ELF-1 (cell line): ENCODE measurements at places on chromosomes 6 and 20.
A peak's percentile ranks its signal among the peaks of the same experiment; 100 is the strongest.

DNA sequence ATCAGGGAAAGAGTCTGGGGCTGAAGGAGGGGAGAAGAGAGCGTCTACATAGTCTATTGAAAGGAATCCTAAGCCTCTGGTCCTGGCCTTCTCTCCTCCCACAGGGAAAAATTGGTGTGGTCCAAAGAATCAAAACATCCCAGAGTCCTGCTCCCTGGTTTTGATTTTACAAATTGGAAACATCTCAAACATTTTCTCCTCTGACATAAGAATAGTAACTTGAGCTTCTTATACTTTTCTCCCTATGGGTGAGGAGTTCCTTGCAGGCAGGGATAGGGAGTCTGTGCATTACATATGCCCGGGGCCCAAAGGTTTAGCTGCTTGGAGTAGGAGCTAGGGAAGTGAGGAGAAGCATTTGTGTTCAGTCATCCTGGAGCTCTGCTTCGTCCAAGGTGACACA lies 120.0 kb upstream of the GGTLC1 start:
- DNase-seq = no peak

GRCh38 chr6:56314683-56315523 lies 67.5 kb upstream of the COL21A1 start:
- peak; percentile 45 for DNase-seq

DNA sequence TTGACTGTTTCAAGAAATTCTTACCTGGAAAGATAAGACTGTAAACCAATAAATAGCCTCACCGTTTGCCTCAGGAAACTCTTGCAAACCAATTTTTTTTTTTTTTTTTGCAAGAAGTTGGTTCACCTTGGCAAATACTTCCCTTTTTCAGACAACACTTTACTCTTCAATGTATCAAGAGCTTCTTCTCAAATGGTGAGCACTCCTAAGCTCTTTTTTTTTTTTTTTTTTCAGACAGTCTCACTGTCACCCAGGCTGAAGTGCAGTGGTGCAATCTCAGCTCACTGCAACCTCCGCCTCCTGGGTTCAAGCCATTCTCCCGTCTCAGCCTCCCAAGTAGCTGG lies 22.7 kb upstream of the SNTA1 start:
- DNase-seq = no peak

- DNase-seq = no peak
These were observed 655 bp upstream of the NDUFAF4 start for GRCh38 chr6:96898241-96898851.

DNA sequence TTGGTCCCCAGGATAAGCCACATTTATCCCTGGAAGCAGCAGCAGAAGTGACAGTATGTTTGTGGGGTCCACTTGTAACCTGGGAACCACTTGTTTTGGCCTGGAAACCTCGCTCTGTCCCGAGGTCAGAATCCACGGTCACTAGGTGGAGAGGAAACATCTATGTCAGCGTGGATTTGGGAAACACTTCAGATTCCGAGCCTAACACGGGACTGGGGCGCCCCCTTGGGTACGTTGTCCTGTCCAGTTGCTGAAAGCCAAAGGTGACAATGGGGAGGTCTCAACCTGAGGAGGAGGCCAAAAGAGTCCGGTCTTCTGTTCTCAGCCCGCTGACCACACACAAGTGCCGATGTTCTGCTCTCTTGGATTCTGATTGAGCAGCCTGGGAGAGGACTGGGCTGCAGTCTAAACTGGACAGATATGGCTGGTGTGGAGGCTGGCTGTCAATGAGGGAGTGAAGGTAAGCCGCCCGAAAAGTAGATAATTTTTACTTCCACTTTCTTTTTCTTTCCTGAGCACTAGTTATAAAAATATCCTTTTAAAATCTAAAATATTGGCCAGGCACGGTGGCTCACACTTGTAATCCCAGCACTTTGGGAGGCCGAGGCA lies 4.9 kb upstream of the ZFP57 start:
- peak; percentile 34 for DNase-seq

- no peak for DNase-seq
These were observed 226.7 kb upstream of the PRDM1 start for GRCh38 chr6:105859457-105859856.

GRCh38 chr6:149357726-149358538 lies 40.4 kb downstream of the TAB2 start:
- DNase-seq = no peak

GRCh38 chr20:31820228-31820627 lies 1.1 kb downstream of the MYLK2 start:
- no peak for DNase-seq

GRCh38 chr6:499617-500016 lies 108.1 kb downstream of the IRF4 start:
- DNase-seq = no peak

DNA sequence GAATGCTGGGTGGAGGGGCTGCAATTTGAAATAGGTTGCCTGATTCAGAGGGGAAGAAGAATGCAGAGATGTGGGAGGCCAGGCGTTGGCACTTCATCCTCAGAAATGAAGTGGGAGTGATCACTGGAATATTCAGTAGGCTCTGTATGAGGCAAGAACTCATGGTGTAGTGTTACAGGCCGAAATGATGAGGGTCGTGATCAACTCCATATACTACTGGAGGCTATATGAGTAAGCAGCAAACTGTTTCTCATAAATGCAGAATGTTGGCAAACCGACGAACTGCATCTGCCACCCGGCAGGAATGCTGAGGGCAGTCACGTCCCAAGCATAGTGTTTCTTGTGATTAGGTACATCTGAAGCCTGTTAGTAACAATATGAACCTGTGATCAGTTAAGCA lies 12.7 kb downstream of the KCNS1 start:
- no peak for DNase-seq

- no peak for DNase-seq
These were observed 207.2 kb upstream of the KCNQ5 start for GRCh38 chr6:72414657-72415056.

DNA sequence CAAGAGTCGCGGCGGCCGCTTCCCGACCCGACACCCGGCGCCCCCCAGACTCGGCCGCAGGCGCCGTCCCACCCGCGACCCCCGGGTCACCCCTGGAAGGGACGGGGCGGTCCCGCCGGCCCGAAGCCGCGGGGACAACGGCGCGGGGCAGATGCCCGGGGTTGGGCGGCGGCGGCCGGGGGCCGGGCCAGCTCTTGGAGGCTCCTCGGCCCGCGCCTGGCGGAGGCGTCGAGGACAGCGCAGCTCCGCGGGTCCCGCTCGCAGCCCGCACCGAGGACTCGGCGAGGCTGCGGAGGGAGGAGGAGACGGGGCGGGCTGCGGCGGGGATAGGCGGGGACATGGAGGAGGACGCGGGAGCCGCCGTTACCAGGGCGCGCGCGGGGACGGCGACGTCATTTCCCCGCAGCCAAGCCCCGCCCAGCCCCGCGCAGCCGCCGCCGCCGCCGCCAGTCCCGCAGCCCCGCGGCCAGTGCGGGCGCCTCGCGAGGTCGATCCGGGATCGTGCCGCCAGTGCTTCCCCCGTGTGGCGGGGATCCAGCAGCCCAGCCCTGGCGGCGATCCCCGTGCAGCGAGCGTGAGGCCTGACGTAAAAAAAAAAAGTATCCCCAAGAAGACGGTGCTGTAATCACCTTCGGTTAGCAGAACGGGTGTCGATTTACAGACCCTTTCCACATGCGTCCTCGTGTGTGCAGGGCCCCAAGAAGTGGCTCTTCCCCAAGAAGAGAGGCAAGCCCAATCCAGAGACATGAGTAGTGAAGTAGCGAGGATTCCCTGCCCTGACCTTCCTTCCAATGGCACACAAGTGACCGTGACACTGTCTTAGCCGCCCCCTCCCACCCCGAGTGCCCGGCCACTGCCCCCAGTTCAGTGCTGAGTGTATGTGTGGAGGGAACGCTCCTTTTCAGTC lies at the start of gene FAM184A:
Gene FAM184A, minus strand, starts transcription at position 289 of the 907 bp plus-strand sequence. CDS start 365 bp downstream, outside the sequence.
- DNase-seq = peak; percentile 70

GRCh38 chr6:22204153-22204552 lies 92.7 kb downstream of the PRL start:
- DNase-seq = no peak

DNA sequence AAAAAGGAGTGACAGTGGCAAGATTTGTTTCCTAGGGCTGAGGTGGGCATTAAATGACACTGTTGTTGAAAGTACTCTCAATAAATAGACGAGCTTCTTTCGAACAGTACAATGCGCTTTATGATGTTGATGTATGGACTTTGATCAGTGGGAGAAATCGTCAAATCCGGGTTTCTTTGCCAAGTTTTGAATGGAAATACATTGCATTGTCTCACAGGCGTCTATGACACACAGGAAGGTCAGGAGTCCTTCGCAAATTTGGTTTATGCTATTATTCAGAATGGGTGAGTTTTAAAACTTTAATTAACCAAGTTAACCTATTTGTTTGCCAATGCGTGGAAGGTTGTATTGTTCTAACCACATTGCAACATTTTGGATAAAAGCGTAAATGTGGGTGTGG lies 547.3 kb upstream of the SLC35B3 start:
- DNase-seq = no peak

GRCh38 chr6:68638230-68638900 lies 3.3 kb downstream of the ADGRB3 start:
- no peak for DNase-seq

DNA sequence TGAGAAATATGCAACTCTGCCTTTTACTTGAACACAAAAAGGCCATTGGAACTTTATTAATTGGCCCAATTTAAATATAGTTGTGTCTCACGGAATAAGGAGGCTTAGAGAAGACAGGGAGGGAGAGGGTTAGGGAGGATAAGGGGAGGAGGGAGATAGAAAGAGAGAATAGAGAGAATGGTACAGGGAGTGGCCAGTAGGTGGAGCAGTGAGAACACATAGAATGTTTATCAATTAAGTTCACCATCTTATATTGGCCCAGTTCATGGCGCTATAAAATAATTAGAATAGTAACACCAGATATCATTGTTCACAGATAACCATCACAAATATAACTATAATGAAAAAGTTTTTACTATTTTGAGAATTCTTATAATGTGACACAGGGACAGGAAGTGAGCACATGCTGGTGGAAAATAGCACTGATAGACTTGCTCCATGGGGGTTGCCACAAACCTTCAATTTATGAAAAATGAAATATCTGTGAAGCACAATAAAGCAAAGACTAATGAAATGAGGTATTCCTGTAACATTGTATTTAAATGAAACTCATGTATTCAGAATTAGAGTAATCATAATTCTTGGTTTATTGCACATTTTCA lies 374.1 kb upstream of the MANEA start:
- DNase-seq = no peak

- no peak for DNase-seq
These were observed 68.6 kb upstream of the HDDC2 start for GRCh38 chr6:125370343-125370742.

- no peak for DNase-seq
These were observed 27.6 kb downstream of the TREML4 start for GRCh38 chr6:41255638-41256246.

DNA sequence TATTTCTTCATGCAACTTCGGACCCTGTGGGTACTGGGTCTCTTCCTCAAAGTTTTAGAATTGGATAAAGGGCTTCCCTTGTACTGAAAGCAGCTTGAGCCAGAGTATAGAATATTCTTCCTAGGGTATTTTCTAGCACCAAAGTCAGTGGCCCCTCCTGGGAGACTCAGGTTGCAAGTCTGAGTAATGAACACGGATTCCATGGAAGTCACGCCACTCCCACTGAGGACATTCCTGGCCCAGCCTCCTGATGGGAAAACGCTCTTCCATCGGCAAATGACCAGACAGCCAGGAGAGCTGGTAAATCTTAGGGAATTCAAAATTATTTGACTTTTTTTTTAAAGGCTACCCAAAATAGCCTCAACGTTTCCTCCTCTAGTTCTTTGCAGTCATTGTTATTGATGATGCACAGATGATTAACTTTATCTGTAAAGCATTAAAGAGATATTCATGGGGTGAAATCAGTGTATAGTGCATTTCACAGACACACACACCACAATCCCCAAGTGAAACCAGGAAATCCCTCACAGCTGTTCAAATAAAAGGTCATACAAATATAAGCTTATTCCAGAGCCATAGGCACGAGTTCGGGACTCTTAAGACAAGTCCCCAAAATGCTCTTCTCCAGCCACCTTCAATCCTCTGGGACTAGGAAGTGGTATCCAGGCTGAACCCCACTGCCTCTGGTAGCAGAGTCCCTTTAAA lies 248.8 kb downstream of the SOD2 start:
- no peak for DNase-seq

DNA sequence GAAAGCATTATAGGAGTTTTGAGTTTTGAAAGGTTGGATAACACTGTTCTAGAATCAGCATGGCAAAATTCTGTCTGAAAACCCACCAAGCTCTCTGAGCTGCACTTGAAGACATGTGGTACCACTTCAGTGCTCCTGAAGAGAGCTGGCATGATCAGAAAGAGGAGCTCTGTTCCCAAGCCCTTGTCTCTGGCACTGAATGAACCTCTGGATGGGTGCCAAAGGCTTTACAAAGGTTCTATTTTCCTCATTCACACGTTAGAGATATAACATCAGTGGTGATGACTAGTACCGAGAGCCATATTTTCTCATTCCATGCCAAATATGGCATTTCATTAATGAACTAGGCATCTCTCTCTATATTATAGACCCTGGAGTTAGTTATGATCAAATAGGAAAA lies 301.8 kb upstream of the ID4 start:
- DNase-seq = no peak

- DNase-seq = no peak
These were observed 21.8 kb upstream of the GMPR start for GRCh38 chr6:16216501-16217155.

GRCh38 chr6:138914701-138915100 lies 73.4 kb downstream of the REPS1 start:
- DNase-seq = no peak

GRCh38 chr6:27772261-27773001 lies 139.8 kb downstream of the OR2B2 start:
- peak; percentile 96 for DNase-seq

DNA sequence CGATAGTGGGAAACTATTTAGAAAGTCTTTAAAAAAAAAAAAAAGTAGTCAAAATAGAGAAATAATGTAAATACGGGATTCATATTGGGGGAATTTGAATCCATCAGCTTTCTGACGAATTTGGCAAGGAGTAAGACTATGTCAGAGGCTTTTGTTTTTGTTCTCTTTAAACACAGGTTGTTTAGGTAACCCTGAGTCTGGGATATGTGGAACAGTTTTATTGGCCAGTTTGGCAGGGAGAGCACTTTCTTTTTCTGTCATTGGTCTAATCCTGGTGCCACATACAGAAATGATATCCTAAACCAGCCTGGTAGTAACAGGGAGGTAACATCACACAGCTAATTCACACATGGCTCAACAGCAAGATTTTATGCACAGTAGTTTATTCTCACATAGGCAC lies 27.7 kb downstream of the HAO1 start:
- DNase-seq = no peak

- no peak for DNase-seq
These were observed 10.5 kb downstream of the NKX2-2 start for GRCh38 chr20:21503345-21503744.

- DNase-seq = no peak
These were observed 468.5 kb downstream of the KIF16B start for GRCh38 chr20:16104783-16105182.

DNA sequence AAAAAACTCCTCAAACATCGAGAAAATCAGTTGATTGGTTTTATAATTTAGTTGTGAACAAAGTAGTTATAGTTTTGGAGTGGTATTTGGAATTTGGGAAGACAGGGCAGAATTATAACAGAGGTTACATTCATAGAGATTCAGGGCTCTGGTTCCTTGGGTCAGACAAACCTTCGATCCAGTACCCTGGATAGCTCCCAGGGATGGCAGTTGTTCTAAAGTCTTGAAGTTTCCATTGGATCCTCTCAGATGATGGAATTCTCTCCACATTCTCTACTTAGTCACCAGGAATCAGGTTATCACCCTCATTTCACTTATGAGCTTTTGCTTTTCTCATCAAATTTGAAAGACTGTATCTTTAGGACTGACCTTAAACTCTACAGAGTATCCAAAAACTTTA lies 285.1 kb downstream of the CENPW start:
- DNase-seq = no peak

GRCh38 chr6:132490024-132490423 lies 22.9 kb downstream of the STX7 start:
- DNase-seq = no peak
